Heart left ventricle (tissue), 16 donors: ENCODE measurements at places on chromosomes 16 and 17. TPM values are rescaled to one million over a fixed set of nuclear protein-coding genes. Genes with fewer than 3 reads are reported as not detected.

- no peaks in the 10 kb centered on the region for H3K36me3 ChIP-seq
- H3K27me3 ChIP-seq, result no peaks in the 10 kb centered on the region
- DNase-seq, result no peak
Observed at GRCh38 chr17:80667462-80668277, 123.0 kb downstream of the RPTOR start.

GRCh38 chr16:30567991-30568638 is 3.4 kb downstream of the ZNF688 start:
- H3K4me1 ChIP-seq, result peaks cover 21% of the 10 kb centered on the region
- H3K27me3 ChIP-seq, result no peaks in the 10 kb centered on the region
- DNase-seq, result no peak
- peaks cover 10% of the 10 kb centered on the region for H3K36me3 ChIP-seq
- H3K4me3 ChIP-seq, result no peak overlapping the region

DNA sequence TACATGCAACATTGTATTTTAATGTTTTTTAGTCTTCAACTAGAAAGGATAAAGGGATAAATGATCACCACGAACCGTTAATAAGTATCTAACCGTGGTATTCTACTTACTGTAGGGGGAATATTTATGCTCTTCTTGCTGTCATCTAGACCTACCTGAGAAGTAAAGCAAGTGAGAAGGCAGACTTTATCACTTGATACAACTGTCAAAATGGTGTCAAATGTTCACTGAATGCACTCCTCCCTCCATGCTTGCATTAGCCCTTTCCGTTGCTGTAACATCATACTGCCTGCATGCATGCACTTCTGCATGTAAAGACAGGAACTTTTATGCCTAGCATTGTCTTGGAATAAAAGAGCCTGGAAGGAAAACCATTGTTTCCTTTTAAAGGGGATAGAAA is 298.6 kb upstream of the PMFBP1 start:
- no peaks in the 10 kb centered on the region for H3K27me3 ChIP-seq
- DNase-seq, result no peak
- H3K27ac ChIP-seq, result no peak overlapping the region
- no peaks in the 10 kb centered on the region for H3K4me1 ChIP-seq
- H3K4me3 ChIP-seq, result no peak overlapping the region

DNA sequence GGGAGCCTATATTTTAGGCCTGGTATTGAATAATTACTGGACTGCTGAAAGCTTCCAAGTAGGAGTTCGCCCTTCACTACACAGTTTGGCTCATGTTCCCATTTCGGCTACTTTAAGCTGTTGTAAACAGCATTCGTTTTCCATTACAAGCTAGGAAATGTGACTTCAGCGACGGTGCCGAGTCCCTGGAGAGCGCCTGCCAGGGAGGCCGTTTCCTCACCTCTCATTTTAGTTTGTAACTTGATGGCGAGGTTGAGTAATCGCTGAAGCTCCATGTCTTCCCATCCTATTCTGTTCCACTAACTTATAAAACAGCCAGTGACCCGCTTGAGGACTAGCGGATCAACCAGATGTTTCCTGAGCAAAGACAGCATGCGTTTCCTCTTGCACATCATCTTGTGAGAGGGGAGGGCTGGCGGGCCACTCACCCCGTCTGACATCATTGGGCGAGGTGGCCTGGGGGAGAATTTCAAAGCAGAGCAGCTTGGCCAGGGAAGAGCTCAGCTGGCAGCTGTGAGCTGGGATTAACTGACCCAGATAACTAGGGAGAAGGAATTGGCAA is 32.9 kb downstream of the PCTP start:
- DNase-seq, result peak; percentile 83
- no peaks in the 10 kb centered on the region for H3K27me3 ChIP-seq
- H3K36me3 ChIP-seq, result no peaks in the 10 kb centered on the region
- no peak overlapping the region for H3K4me3 ChIP-seq

- peaks cover under 1% of the 10 kb centered on the region for H3K4me1 ChIP-seq
- no peak overlapping the region for H3K4me3 ChIP-seq
- no peaks in the 10 kb centered on the region for H3K36me3 ChIP-seq
- H3K27me3 ChIP-seq, result no peaks in the 10 kb centered on the region
- no peak for DNase-seq
- no peak overlapping the region for H3K27ac ChIP-seq
Observed at GRCh38 chr17:19404264-19404663, 6.8 kb upstream of the RNF112 start.

DNA sequence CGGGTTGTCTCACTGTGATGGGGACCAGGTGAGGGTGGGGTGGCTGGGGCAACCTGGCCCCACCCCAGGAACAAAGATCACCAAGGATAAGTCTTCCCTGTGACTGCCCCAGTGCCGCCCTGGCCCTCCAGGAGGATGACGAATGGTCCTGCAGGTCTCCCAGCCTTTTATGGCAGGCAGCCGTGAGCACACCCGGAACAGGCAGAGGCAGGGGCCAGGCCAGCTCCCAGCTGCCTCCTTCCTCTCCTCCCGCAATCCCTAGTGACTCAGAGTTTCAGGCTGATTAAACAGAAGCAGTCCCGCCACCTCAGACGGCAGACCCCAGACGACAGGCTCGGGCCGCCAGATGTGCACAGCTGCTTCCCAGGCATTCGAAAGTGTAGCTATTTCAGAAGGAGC is 13.3 kb downstream of the JUP start:
- DNase-seq, result peak; percentile 79
- peaks cover 62% of the 10 kb centered on the region for H3K4me1 ChIP-seq
- H3K27ac ChIP-seq, result peak overlapping the region; percentile 96

DNA sequence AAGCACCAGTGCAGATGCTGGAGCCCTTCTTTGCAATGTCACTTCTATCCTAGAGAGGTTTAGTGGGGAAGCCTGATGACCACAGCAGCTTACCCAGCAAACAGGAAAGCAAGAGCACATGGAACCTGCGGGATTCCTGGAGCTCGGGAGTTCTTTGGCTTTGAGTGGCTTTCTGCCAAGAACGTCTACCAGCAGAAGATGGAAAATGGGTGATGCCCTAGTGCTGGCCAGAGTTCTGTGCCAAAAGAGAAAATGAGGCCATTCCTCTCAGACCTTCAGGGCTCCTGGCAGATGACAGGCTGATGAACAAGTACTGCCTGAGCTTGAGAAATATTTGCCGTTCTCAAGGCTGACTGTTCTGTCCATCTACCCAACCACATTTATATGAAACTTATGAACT is 332.1 kb upstream of the CCL2 start:
- no peaks in the 10 kb centered on the region for H3K27me3 ChIP-seq
- no peak overlapping the region for H3K4me3 ChIP-seq
- no peaks in the 10 kb centered on the region for H3K4me1 ChIP-seq

DNA sequence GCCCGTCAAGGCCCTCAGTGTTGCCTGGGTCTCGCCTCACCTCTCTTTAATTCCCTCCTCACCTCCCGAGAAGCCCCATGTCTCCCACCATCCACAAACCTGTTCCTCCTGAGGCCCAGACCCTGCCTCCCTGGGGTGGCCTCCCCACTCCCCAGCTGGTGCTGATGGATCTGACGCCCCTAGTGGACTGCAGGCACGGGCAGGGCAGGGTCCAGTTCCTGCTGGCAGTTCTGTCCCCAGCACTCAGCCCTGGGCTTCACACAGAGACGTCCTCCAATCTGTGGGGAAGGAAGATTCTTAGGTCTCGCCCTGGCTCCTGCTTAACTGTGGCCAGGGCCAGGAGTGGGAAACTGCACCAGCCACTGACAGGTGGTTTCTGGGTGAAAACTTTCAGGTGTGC is 108.8 kb downstream of the AMFR start:
- H3K4me3 ChIP-seq, result no peak overlapping the region
- H3K27me3 ChIP-seq, result no peaks in the 10 kb centered on the region
- H3K27ac ChIP-seq, result no peak overlapping the region
- no peaks in the 10 kb centered on the region for H3K4me1 ChIP-seq

DNA sequence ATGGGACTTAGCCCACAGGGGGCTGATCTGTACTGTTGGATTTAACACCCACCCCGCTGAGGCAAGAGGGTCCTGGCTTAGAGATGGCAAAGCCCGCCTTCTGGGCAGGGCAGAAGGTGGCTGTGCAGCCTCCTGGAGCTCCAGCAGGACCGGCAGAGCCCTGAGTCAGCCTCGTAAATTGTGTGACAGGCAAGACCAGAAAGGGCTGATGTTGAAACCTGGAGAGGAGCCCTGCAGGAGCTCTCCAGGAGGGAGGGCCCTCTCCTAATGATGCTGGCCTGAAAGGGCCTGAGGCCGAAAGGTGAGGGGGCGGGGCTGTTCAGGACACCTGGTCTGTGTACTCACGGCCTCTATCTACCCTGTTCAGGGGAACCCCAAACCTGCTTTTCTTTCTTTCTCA is 22.5 kb upstream of the MYO15B start:
- DNase-seq, result no peak
- H3K4me1 ChIP-seq, result no peaks in the 10 kb centered on the region
- no peaks in the 10 kb centered on the region for H3K36me3 ChIP-seq
- H3K27me3 ChIP-seq, result no peaks in the 10 kb centered on the region
- H3K4me3 ChIP-seq, result no peak overlapping the region

GRCh38 chr16:12152740-12153139 is 176.2 kb downstream of the SNX29 start:
- DNase-seq, result no peak
- peaks cover 6% of the 10 kb centered on the region for H3K4me1 ChIP-seq
- no peak overlapping the region for H3K4me3 ChIP-seq
- no peaks in the 10 kb centered on the region for H3K27me3 ChIP-seq

DNA sequence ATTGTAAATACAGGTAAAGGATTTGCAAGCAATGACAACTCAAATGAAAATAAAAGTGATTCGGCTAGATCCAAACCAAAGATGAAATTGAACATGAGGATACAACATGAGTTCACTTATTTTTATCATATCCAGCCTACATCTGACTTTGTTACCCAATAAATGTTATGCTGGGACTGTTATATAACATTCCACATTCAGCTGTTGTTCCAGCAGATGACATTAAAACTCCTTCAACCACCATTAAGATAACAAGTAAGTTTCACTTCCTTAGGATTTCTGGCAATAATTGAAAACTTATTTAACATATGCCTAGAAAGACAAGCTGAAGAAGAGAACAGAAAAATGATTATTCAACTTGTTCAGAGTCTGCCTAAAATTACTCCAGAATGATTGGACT is 729.4 kb downstream of the CDH11 start:
- H3K4me3 ChIP-seq, result no peak overlapping the region
- H3K36me3 ChIP-seq, result no peaks in the 10 kb centered on the region
- peaks cover 12% of the 10 kb centered on the region for H3K4me1 ChIP-seq
- H3K27me3 ChIP-seq, result no peaks in the 10 kb centered on the region
- no peak overlapping the region for H3K27ac ChIP-seq
- DNase-seq, result no peak

Gene CD7
- total RNA-seq, result not detected

Gene SAMD14
- 0.44 TPM for total RNA-seq

Gene STARD3
- total RNA-seq, result 25.6 TPM

Gene SARM1
- 6.8 TPM for total RNA-seq

Gene ELMO3
- total RNA-seq, result 1.8 TPM

Gene LDHD
- total RNA-seq, result 61.7 TPM

Gene KRTAP4-9
- total RNA-seq, result not detected
